ENCODE measurements at places on chromosomes 2 and 18. TPM values are rescaled to one million over a fixed set of nuclear protein-coding genes. Genes with fewer than 3 reads are reported as not detected.

Gene CIB4
- total RNA-seq, result not detected

Gene KLHL30
- 0.16 TPM for total RNA-seq

Gene TRIM54
- total RNA-seq, result 1.2 TPM

Gene C1GALT1C1L
- 2.6 TPM for total RNA-seq

Gene KCNJ13
- total RNA-seq, result not detected

Gene SSB
- total RNA-seq, result 116 TPM
